ENCODE measurements at places on chromosomes 2 and 18.

- DNase-seq = no peak
Measured at GRCh38 chr2:239089884-239090283, 242.0 kb downstream of the TWIST2 start.

DNA sequence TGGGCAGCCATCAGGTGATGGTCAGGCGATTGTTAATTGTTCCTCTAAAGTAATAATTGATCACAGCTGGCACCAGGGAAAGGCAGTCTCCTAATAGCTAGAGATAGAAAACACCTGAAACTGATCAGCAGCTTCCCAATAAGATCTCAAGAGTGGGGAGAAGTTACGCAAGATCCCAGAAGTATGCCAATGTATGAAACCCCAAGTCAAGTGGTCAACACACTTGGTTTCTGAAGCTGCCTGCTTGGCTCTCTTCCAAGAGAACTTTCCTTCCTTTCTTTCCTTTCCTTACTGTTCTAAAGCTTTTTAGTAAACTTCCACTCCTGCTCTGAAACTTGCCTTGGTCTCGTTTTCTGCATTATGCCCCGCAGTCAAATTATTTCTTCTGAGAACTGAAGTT is 201.6 kb upstream of the SKOR2 start:
- no peak for DNase-seq

GRCh38 chr2:55049043-55049820 is 1.0 kb downstream of the RTN4 start:
- peak; percentile 84 for DNase-seq

DNA sequence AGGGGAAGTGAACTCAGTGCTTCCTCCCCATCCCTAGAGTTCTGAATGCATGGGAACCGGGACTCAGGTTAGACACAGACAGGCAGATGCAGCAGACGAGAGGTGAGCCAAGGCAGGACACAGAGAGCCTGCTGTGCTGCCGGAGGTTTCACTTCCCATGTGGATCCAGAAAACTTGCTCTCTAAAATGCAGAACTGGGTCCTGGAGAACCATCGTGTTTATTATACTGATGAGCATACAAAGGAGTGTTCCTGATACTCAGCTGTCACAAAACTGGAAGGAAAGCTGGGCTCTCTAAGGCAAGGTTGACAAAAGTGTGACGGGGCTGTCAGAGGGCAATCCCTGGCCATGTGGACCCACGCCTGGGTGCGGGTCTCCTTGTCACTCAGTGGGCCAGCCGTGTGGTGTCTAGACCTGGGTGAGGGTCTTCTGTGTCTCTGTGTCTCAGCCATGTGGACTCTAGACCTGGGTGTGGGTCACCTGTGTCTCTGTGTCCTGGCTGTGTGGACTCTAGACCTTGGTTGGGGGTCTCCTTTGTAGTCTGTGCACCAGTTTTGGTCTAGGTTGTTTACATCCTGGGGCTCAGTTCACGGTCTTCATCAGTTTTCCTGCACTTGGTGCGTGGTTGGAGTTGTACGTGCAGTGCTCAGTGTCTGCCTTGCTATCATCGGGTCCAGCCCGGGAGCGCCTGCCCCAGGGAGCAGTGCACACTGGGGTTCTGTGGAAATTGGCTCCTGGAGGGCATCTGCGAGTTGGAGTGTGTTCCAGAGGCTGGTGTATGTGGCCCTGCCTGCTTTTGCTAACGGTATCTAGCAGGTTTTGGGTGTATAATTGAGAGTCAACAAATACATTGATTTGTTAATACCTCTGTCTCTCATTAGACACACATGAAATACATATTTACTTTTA is 141.1 kb downstream of the ATP9B start:
- DNase-seq = no peak

- DNase-seq = no peak
Measured at GRCh38 chr18:72783530-72783929, 84.3 kb downstream of the NETO1 start.

- DNase-seq = no peak
Measured at GRCh38 chr2:232479341-232480200, 8.1 kb downstream of the ECEL1 start.
